IMR-90 (cell line): ENCODE measurements at places on chromosomes 3 and 15. TPM values are rescaled to one million over a fixed set of nuclear protein-coding genes. Genes with fewer than 3 reads are reported as not detected.

CIB2 gene
- total RNA-seq = 2.2 and 2.5 TPM in 2 replicates

- DNase-seq = peak; percentile 56
Observed at GRCh38 chr3:123799544-123800361, 84.4 kb downstream of the MYLK start.

DNA sequence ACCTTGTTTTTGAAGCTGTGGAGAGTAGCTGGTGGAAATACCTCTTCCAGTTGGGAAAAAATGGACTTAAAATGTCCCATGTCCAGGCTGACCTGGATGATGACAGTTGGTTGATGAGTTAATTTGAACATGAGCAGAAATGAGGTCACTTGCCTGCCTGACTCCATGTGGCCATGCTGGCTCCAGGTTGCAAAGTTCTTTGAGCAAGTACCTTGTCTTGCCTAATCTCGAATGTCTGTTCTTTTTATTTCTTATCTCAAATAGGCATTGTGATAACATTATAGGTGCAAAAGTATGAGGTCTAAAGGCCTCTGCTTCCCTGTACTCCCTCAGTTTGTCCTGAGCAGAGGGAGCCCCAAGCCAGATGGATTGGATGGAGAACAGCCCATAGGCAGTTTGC lies 9.0 kb downstream of the MAPKBP1 start:
- DNase-seq = no peak

GRCh38 chr3:37443363-37444035 lies 269.1 kb upstream of the LRRFIP2 start:
- DNase-seq = no peak

DNA sequence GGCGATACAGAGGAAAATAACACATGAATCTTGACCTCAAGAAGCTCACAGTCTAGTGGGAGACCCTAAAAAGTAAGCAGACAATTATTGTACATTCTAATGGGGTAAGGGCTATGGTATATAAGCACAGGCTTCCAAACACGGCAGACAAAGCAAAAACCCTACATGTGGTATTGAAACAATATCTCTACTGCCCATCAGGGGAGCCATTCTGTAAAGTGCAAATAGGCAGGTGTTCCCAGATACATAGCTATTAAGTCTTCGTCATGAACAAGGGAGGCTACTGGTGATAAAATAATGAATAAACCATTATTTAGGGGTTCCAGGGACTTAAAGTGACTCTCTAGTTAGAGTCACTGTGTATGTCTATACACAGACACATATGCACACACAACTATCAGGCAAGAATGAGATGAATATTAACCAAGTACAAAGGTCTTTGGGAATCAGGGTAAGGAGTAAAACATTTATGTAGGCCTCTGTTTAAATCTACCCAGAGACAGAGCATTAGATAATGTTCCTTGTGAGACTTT lies 38.7 kb upstream of the ASB14 start:
- DNase-seq = no peak

DNA sequence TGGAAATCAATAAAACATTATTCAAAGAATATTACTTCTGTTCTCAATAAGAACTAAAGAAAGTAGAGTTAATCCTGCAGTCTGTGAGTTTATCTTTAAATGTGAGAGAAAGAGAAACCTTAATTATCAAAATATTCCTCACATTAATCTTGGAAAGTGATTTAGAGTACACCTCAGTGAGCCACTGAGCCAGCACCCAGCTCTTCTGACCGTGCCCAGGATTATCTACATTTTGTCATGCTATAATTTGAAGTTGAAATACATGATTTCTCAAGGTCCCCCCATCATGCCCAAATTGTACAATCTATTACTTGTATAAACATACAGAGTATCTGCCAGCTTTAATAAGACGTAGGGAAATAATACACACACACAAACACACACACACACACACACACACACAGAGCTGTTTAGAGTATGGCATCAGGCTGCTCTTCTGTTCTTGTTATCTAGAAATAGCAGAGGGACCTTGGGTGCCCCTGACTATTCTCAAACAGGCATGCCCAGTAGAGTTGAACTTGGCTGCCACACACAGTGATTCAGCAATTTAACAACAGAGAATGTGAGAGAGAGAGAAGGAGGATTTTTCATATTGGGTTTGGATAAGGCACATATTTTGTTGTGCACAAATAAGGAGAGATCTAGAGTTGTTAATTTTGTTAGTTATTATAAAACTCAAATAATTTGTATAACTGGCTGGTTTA lies 74.4 kb downstream of the P2RY1 start:
- peak; percentile 0 for DNase-seq

TEX9 gene
- total RNA-seq = 1.4 and 2.5 TPM in 2 replicates
